ENCODE measurements at places on chromosomes 3 and 15. TPM values are rescaled to one million over a fixed set of nuclear protein-coding genes. Genes with fewer than 3 reads are reported as not detected.

- no peaks in the 10 kb centered on the region for H3K27me3 ChIP-seq
- no peak overlapping the region for H3K27ac ChIP-seq
- no peaks in the 10 kb centered on the region for H3K36me3 ChIP-seq
- H3K4me3 ChIP-seq: no peak overlapping the region
- DNase-seq: no peak
Measured at GRCh38 chr3:136811701-136812100, 7.2 kb upstream of the SLC35G2 start.

DNA sequence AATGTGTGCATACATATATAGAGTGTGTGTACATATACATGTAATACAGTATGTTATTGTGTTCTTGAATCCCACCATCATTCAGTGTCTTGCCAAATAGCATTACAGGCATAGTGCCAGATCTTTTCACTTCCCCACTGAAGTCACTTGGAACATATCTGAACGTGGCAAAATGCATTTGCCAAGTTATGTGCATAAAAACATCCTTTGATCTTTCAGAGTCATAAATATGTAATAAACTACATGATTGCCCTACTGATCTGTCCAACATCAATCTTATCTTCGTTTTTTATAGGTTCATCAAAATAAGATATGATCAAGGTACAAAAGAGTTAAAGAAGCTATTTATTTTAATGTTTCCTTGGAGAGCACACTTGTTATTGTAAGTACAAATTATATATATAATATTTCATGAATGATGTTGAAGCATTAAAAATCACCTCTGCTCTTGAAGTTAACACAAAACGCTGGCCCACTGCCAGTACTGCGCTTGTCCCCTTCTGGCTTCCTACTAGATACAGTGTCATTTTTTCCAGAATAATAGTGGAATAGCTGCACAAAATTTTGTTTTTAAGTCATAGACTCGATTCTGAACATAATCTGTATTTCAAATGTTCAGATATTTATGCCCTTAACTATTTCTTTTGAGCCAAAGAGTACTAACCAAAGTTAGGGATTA lies 549.5 kb upstream of the ARRDC4 start:
- H3K4me1 ChIP-seq: no peaks in the 10 kb centered on the region
- H3K36me3 ChIP-seq: no peaks in the 10 kb centered on the region
- DNase-seq: no peak
- no peak overlapping the region for H3K4me3 ChIP-seq
- H3K27me3 ChIP-seq: no peaks in the 10 kb centered on the region

GRCh38 chr3:131636266-131636775 lies 133.6 kb upstream of the MRPL3 start:
- H3K36me3 ChIP-seq: no peaks in the 10 kb centered on the region
- H3K27ac ChIP-seq: no peak overlapping the region
- no peak for DNase-seq
- H3K27me3 ChIP-seq: no peaks in the 10 kb centered on the region
- H3K4me3 ChIP-seq: no peak overlapping the region
- no peaks in the 10 kb centered on the region for H3K4me1 ChIP-seq

- H3K36me3 ChIP-seq: peaks cover 4% of the 10 kb centered on the region
- peak overlapping the region; percentile 99 for H3K27ac ChIP-seq
- peak overlapping the region; percentile 80 for H3K4me3 ChIP-seq
Measured at GRCh38 chr3:15796771-15797641, 773 bp downstream of the ANKRD28 start.

Gene TLR9
- total RNA-seq: not detected

Gene SNX4
- 42.2 TPM for total RNA-seq

Gene MYO5C
- total RNA-seq: under 0.01 TPM

Gene SIDT1
- total RNA-seq: not detected

Gene CHRNA5
- 1.4 TPM for total RNA-seq

Gene TMEM158
- total RNA-seq: 3.3 TPM
